ENCODE measurements at places on chromosomes 2 and 18. TPM values are rescaled to one million over a fixed set of nuclear protein-coding genes. Genes with fewer than 3 reads are reported as not detected.

DNA sequence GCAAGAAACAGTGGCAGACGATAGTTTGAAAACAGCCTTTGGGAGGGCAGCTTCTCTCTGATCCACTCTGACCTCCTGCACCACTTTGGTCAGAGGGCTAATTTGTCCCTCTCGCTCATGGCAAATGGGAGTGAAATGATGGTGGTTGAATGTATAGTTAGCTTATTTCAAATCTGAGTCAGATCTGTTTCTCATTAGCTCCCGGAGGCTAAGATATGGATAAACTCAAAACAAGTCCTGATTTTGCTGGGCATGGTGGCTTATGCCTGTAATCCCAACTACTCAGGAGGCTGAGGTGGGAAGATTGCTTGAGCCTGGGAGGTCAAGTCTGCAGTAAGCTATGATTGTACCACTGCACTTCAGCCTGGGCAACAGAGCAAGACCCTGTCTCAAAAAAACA lies 145.0 kb downstream of the ALK start:
- no peak for DNase-seq

- no peak for DNase-seq
These were observed 33.5 kb downstream of the ODC1 start for GRCh38 chr2:10414591-10414990.

DNA sequence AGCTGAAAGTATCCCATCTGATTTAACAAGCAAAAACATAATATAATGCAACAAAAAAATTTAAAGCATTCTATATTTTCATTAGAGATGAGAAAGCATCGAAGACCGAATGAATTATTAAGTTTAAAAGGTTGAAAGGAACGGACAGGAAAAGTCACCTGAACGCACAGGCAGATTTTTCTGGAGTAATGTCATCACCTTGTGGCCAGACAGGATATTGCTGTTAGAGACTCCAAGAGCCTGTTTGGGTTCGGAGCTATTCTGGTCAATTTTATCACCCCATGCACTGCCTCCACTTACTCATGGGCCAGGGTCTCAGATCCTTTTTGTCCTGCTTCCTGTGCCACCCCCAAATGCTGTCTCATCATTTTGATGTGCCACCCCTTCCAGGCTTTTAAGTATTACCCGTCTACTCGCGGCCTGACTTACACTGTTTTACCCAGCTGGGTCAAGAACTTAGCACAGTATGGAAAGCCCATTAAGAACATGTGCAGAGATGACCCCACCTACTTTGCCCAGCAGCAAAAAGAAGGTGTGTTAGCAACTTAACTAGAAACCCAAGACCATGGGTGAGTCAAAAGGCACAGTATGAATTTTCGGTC lies 27.3 kb downstream of the GKN2 start:
- DNase-seq, result no peak

SPDYA gene
- total RNA-seq, result 1.4 TPM

PLGLB1 gene
- 6.2 TPM for total RNA-seq

- no peak for DNase-seq
These were observed 37.1 kb downstream of the SH2D6 start for GRCh38 chr2:85455552-85456090.

Data from occipital lobe (tissue), 3 donors.